ENCODE measurements at places on chromosomes 1 and 21.

DNA sequence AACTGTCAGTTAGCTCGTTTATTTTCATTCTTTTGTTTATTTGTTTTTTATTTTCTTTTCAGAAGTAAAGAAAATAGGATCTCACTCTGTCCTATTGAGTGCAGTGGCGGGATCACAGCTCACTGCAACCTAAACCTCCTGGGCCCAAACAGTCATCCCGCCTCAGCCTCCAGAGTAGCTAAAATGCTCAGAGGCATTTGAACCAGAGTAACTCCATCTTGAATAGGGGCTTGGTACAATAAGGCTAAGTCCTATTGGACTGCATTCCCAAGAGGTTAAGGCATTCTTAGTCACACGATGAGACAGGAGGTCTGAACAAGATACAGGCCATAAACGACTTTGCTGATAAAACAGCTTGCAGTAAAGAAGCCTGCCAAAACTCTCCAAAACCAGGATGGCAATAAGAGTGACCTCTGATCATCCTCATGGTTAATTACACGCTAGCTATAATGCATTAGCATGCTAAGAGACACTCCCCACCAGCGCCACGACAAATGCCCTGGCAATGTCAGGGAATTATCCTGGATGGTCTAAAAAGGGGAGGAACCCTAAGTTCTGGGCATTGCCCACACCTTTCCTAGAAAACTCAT lies 13.1 kb upstream of the COP1 start:
- no peak for DNase-seq

DNA sequence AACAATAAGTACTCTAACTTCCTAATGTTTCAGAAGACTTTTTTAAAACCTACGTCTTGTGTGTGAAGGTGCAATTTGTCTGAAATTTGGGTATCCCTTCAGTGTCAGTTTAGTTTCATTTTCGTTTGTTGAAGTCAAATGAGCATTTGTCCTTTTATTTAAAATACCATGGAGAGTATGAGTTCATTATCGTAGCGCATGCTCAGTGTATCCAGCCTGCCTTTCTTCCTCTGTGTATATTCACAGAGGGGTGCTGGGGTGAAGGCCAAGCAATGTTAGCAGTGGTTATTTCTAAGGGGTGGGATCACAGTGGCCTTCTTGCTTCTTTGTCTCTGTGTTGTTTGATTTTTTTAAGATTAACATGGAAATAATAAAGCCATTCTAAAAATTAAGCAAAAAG lies 43.2 kb downstream of the CNN3 start:
- DNase-seq = no peak

- no peak for DNase-seq
Observed at GRCh38 chr1:156389311-156389710, 20.3 kb downstream of the RHBG start.

GRCh38 chr1:40379785-40380452 lies 6.4 kb downstream of the SMAP2 start:
- DNase-seq = no peak

DNA sequence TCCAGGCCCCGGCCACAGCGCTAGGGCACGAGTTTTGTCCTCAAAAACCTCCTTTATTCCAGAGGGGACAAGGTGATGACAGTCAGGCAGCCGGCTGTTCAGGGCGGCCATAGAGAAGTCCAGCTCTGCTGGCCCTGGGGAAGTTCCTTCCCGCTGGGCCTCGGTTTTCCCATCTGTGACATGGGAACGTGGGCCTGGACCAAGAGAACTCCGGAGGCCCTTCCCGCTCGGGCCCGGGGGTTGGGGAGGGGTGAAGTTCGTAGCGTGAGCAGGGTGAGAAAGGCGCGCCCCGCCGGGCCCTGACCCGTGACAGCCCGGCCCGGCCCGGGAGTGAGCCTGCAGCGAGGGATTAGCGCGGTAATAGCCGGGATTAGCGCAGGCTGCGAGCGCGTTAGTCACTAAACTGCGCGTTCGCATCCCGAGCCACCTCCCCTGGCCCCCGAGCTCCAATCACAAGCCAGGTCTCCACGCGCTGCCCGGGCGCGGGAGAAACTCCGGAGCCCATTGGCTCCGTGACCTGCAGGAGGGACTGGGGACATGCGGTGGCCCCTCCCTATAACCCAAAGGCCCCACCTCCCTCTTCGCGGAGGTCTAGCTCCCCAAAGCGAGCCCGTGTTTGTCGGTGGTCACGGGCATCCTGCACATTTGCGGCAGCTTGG lies 29.8 kb upstream of the PADI2 start:
- DNase-seq = no peak

DNA sequence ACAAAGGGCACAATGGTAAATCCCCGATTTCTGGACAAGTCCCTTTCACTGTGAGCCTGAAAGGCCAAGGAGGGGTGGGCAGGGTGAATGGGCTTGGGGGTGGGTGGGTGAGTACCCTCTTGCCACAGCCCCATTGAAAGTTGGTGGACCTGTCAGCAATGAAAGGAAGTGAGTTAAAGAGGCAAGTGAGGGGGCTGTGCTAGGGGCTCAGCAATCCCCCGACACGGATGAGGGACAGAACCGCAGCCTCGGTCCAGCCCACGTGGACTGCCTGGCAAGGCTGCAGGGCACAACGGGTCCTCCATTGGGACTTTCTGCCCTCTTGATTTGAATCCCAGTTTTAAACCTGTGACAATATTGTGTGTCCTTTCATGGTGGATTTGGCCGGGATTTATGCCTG lies 255.3 kb downstream of the FOXD2 start:
- no peak for DNase-seq

- no peak for DNase-seq
Observed at GRCh38 chr1:205435578-205436573, 14.0 kb upstream of the LEMD1 start.

- peak; percentile 96 for DNase-seq
Observed at GRCh38 chr1:36420836-36421317, 23.2 kb upstream of the LSM10 start.

- peak; percentile 78 for DNase-seq
Observed at GRCh38 chr21:38219049-38219628, 37.7 kb upstream of the KCNJ15 start.

DNA sequence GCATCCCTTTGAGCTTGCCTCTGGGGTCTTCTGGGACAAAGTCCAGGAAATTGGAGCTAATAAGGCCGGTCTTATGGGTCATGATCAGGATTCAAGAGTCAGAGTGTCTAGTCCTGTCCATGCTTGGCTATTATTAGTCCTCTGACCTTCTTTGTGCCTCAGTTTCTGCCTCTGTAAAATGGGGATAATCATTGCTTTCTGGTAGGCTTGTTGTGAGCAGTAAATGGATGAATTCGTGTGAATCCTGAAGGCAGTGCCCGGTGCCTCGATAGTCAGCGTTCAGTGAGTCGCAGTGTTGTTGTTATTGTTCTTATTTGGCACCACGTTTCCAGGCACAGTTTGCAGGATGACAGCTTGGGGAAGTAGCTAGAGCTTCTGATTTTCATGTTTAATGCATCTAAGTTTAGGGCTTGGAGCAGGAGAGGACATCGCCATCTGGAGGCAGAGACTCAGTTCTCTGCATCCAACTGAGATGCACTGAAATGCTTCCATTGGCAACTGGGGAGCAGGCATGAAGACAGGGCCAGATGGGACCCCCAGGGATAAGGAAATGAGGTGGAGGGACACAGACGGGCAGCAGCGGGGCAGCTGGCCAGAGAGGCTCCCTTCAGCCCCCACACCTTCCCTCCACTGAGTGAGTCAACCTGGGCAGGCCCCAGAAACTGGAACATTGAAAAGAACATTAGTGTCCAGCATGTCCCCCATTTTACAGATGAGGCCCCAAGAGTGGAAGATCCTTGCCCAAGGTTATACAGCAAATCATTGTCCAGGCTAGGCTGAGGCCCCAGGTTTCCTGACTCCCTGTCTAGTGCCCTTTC lies 160.3 kb downstream of the PTPRU start:
- no peak for DNase-seq

GRCh38 chr1:168504064-168504837 lies 39.5 kb downstream of the XCL2 start:
- DNase-seq = no peak

- DNase-seq = no peak
Observed at GRCh38 chr1:85569122-85569521, 11.4 kb upstream of the CCN1 start.

- DNase-seq = no peak
Observed at GRCh38 chr1:228424685-228425660, 8.3 kb upstream of the TRIM17 start.

DNA sequence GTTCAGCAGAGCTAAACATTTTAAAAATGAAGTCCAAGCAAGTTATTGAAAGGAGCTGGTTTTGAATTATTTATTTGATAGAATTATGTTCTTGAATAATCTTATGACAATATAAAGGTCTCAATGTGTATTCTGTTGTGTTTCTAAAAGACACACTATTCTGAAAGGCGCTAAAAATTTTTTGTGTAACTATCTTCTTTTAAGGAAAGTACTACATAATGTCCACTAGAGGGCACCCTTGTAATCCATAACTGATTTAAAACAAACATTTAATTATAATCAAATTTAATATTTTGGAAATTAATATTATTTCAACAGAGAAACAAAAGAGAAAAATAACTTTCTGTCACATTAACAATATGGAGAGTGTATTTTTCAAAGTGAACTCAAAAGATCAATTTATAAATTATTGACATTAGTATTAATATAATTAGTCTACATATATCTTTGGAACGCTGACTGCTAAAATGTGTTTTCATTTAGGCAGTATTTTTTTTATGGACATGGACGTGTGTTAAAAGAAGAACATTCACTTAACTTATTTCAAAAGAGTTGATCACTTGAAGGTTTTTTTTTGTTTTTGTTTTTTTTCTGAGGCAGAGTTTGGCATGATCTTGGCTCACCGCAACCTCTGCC lies 248.4 kb downstream of the DENND1B start:
- no peak for DNase-seq

DNA sequence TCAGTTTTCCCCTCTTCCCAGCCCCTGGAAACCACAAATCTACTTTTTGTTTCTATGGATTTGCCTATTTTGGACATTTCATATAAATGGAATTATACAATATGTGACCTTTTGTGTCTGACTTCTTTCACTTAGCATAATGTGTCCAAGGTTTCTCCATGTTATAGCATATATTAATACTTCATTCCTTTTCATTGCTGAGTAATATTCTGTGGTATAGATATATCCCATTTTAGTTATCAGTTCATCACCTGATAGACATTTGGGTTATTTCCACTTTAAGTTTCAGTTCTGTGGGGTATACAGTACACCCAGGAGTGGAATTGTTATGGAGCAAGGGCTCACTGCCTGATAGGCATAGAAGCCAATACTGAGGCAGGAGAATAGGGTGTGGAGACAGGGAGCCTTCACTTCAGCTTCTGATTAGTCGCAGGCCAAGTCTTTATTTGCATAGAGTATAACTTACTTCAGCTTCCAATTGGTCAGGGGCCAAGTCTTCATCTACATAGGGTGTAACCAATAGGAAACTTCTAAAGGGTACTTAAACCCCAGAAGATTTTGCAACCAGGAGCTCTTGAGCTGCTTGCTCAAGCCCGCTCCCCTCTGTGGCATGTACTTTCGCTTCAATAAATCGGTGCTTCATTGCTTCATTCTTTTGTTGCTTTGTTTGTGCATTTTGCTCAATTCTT lies 8.3 kb upstream of the NVL start:
- no peak for DNase-seq

DNA sequence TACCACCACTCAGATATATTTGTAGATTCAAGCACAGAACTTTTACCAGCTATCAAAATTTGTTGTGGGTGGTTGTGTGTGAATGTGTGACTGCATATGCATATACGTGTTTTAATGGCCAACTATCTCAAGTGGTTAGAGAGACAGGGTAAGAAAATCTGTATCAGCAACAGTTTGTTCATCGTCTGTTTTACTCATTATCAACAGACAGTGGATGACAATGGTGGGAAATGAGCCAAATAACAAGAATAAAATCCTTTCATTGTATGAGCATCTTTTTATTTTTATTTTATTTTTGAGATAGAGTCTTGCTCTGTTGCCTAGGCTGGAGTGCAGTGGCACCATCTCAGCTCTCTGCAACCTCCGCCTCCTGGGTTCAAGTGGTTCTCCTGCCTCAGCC lies 22.7 kb upstream of the DYNLT5 start:
- DNase-seq = no peak

DNA sequence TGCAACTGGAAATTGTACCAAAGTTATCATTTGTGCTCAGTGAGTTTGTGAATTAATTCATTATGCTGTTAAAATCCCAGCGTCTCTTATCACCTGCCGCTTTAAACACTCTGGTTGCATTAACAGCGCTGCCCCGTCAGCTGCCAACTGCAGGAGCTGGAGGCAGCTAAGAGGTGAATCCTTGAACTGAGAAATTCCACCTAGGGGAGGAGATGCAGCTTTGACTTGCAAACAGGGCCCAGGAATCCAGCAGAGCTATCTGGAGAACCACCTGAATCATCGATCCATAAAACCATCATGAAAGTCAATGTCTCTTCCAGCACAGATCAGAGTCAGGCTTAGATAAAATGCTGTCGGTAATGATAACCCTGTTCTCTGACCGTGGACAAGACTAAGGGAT lies 140.7 kb upstream of the PTBP2 start:
- DNase-seq = no peak

GRCh38 chr1:239858057-239858456 lies 233.6 kb upstream of the FMN2 start:
- no peak for DNase-seq

GRCh38 chr1:190602325-190602724 lies 124.7 kb upstream of the BRINP3 start:
- DNase-seq = no peak

DNA sequence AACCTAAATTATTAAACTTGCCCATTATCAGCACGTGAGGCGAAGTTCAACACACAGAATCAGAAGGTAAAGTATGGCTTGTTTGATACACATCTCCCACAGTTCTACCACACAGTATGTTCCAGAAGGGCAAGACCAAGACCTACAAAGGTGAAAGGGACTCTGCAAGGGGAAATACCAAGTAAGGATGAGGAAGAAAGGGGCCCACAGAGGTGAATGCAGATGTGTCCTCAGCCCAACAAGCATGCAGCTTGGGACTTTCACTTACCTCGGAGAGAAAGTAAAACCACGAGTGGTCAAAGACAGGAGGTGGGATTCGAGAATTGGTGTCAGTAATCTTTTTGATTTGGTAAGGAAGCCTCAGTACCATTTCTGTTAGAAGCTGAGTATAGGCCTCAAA lies 85.8 kb downstream of the UBR4 start:
- DNase-seq = no peak

Data from colonic mucosa (tissue), 4 donors.